Stimulated activated CD4-positive, alpha-beta T cell treated with anti-CD3 and anti-CD28 coated beads, Interleukin-1b, Interleukin-23, amount 100 ng/mL, for 1 hour (primary cell): ENCODE measurements at places on chromosomes 12 and 14.

DNA sequence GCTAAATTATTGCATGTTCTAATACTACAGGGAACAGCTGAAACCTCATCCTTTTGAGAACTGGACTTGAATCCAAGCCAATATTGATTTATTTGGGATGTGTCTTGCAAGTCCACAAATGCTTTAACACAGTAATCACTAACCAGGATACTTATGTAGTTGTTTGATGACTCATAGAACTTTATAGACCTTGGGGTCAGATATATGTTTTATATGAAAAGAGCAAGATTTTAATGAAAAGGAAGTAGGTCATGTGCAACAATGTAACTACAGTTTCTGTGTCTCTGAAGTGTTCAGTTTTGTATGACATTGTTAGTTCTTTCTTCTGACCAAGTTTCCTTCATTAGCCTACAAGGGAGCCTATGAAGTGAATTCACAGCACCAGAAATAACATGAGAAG, 352.0 kb downstream of the ZFP36L1 start:
- DNase-seq = no peak

GRCh38 chr12:56151672-56152131, 685 bp upstream of the MYL6B start:
- DNase-seq = no peak

- no peak for DNase-seq
Observed at GRCh38 chr12:13390381-13390861, 193.9 kb downstream of the EMP1 start.

DNA sequence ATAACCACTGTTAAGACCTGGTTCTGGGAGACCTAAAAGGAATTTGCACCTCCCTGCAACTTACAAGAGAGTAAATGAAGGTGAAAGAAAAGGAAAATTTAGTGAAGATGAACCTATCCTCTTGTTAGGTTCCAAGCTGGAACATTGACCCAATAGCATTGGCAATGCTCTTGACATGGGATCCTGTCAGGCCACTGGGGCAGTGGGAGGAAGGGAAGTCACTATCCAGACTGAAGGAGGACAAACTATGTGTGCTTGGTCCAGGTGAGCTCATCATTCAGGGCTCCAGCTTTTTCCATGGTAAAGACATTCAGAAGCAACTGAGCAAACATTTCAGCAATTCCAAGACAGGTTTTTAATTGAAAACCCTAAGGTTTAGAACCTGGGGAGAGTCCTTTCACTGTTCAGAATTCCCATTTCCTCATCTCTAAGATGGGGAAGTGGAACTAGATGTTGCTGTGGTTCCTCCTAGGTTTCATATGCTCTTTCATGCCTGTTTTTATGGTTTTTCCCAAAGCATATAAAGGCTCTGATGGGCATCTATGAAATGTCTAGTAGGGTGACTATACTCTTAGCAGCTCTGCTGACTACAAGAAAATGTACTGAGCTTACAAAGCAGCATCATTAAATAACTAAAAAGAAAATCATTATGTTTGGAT, 33.1 kb downstream of the MAPK1IP1L start:
- DNase-seq = no peak

DNA sequence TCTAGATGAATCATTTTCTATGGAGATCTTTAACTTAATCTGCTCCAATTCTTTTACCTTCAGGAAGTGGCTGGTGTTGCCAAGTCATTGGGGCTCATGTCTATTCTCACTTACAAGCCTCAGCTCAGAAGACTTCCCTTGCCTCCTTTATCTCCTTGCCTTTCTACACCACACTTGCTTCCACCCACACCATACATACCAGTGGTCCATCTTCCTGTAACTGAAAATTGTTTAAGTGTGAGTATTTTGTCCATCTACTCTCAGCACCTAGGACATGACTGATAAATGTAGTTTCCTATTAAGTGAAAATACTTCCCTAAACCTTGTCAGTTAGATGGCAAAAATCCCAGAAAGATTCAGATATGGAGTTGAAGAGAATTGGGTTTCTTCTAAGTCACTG, 199.7 kb upstream of the CPNE8 start:
- DNase-seq = no peak
